EH (cell line): ENCODE measurements at places on chromosomes 11 and 22.
A peak's percentile ranks its signal among the peaks of the same experiment; 100 is the strongest.

GRCh38 chr11:110019675-110020074 lies 73.5 kb upstream of the ZC3H12C start:
- no peak for DNase-seq

DNA sequence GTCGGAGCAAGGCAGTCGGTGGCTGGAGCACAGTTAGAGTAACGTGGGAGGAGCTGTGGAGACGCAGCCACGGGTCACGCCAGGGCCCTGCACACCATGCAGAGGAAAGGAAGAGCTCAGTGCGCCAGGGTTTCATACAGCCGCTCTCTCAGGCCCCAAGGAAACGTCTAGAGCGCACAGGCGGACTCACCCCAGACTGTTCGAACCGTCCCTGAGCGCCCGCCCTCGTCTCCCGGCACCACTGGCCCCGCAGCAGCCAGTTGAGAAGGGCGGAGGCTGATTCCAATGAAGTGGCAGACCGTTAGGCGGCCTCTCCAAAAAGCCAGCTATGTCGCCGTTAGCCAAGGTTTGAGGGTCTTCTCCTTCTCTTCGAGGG lies 483 bp upstream of the HYLS1 start:
- DNase-seq, result peak; percentile 53

DNA sequence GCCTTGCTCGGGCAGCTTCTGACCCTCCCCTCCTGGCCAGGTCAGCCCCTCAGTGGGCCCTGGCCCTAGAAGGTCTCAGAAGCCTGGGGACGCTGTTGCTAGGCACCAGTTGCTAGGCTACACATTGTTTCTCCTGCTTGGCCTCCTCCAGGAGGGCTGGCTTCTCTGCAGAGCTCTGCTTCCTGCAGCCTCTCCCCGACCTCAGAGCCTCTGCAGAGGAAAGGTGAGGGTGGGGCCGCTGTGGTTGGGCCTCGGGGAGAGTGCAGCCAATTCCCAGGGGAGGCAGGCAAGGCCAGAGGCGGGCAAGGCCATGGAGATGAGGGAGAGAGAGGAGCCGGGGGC lies 27.6 kb upstream of the LRRC10B start:
- DNase-seq, result peak; percentile 20

DNA sequence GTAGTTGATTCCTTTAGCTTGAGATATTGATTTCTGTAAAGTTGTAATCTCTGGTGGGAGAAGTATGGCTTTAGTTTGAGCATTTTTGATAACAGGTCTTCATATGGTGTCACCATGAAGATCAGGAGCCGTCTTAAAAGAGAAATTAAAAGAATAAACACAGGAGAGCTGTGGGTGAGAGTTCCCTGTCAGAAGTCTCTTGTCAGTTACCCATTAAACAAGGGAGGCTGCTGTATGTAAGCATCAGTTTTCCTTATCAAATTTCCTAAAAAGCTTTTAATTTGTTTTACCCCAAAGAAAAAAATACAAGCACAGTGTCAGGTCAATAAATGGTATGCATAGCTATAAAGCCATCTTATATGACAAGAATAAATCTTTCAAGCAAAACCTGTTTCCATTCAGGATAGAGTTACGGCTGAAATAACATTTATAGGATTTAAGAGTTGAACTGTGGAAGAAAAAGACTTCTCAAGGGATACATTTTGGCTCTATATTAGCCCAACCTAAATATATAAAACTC lies 767.5 kb downstream of the JRKL start:
- no peak for DNase-seq

- DNase-seq, result no peak
Observed at GRCh38 chr11:118897721-118898310, 14.1 kb downstream of the CXCR5 start.

DNA sequence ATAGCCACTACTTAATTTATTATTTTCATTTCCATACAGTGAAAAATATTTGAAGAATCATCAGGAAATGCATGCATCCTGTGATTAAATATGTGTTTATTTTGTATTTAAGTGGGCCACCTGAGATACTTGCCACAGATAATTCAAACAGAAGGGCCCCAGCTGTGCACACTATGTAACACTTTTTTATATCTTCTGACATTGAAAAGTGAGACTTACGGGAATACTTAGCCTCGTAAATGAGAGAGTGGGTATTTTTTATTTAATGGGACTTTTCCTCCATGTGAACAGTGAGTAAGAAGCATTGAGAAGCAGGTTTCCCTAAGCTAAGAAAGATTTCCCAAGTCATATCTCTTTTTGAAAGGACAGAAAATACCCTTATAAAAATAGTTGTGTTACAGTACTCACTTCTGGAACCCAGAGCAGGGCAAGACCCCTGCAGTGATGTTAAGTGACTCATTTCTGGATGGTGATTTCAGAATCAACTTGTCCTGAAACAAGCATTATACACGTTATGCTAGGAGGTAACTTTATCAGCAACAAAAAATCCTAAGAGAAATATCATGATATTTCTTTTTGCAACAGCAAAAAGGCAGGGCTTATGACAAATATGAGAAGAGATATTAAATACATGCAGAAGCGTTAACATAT lies 478.1 kb upstream of the CHORDC1 start:
- no peak for DNase-seq

- DNase-seq, result no peak
Observed at GRCh38 chr11:83427501-83427900, 141.3 kb upstream of the CCDC90B start.

DNA sequence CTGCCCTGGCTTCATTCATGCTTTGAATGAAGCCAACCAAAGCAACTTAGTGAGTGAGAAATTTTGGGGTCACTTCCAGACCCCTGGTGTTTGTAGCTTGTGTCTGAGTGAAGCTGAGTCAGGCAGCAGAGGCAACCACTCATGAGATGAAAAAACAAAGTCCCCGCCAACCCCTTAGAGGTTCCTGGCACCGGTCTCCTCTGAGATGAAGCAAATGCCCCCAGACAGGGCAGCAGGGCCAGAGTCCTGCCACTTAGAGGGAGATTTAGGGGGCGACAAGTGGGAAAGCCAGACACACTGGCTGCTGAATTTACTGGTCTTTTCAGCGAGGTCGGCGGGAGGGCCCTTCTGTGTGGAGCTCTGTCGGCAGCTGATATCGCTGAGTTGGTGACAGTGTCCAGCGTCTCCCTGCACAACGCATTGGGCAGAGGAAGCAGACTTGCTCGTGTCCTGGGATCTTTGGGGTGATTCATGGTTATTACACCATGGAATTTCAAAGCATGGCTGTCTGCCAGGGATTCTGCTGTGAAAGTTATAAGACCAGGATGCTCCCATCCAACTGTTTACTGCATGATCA lies 482.6 kb downstream of the MIAT start:
- DNase-seq, result peak; percentile 88

DNA sequence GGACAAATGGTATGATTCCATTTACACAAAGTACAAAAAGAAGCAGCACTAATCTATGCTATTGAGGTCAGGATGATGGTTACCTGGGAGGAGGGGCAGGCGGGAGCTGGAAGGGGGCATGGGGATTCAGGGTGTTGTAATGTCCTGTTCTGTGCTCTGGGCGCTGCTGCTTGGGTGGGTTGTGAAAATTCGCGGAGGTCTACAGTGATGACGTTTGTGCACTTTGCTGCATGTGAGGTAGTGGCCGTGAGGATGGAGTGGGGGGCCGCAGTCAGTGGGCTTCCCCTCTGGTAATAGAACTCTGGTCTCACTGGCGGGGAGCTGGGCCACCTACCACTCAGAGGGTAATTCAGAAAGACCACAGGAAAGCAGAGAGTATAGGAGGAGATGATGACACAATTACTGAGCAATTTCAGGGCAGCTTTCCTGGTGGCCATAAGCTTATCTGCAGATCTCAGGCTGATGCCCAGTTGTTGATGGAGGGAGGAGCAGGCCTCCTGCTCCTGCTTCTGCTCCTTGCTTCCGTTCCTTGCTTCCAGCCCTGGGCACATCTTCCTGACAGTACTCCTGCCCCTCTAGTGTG lies 121.5 kb downstream of the CEP164 start:
- DNase-seq, result peak; percentile 30

DNA sequence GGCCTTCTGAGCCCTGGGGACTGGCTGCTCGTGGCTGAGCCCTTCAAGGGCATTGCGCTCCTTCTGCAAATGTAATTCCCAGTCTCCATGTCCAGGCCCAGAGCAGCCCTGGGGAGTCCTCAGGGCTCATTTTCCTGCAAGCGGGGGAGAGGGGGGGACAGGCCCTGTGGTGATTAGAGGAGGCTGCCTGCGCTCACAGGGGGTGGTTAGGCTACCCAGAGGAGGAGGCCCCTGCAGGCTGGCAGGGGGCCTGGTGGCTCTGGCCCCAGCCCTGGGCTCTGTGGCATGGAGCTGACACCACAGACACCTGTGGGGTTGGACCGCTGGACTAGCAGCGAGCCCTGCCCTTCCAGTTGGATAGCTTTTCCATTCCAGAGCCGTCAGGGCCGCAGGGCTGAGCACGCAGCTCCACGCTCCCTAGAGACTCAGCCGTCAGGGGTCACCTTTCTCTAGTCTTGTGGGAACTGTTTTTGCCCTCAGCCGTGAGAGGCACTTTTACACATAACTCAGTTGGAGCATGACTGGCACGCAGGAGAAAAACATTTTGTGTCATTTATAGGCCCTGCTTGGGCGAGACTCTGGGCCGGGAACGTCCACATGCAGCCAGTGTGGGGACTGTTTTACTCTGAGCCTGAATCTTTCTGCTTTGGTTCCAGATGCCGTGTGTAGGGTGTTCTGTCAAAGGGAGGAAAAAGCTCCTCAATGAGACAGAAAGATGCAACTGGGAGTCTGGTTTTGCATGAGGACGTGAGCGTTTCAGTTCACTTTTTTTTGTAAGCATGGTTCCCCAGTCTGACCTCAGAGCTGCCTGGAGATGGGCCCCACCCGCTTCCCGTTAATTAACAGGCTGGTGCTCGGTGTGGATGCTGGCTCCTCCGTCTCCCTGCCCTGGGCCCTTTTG lies 58.1 kb downstream of the LRP5 start:
- DNase-seq, result peak; percentile 33

GRCh38 chr22:46111645-46112306 lies 38.5 kb upstream of the PPARA start:
- peak; percentile 19 for DNase-seq

DNA sequence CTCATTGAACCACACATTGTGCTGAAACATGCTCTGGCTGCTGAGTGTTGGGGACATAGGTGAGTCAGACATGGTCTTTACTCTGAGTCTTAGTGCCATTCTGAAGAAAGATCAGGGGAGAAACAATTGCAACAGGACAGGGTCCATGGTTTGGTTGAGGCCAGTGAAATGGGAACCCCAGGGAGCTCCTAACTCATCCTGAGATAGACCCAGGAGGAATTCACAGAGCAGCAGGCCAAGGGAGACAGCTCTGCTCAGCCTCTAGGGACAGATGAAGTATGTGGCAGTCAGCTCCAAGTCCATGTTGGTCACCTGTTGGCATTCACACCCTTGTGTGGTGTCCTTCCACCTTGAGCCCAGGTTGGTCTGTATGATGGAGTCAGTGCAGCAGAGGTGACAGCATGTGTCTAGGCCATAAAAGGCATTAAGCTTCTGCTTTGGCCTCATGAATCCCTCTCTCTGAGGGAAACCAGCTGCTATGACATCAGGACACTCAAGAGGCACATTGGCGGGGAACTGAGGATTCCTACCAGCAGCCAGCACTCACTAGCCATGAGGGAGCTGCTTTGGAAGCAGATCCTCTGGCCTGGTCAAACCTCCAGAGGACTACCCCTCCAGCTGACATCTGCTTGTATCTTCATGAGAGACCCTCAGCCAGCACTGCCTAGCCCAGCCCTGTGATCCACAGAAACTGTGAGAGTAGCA lies 50.3 kb upstream of the MYEOV start:
- DNase-seq, result no peak

DNA sequence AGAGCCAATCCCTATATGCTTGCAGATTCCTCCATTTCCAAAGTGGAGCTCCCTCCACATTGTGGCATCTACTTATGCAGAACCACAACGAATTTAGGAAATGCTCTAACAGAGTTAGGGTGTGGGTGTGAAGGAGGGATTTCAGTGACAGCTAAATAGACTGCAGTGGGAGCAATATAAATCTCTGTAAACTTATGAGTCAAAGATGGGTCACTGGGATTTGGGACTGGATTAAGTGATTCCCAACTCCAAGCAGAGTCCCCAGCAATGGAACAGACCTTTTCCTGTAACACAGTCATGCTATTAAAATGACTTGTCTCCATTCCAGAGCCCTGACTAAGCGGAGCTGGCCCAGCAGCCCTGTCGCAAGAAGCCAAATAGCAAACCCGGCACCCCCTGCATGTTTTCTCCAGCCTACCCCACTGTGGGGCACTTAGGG lies 36.6 kb downstream of the RPL27A start:
- DNase-seq, result peak; percentile 99

DNA sequence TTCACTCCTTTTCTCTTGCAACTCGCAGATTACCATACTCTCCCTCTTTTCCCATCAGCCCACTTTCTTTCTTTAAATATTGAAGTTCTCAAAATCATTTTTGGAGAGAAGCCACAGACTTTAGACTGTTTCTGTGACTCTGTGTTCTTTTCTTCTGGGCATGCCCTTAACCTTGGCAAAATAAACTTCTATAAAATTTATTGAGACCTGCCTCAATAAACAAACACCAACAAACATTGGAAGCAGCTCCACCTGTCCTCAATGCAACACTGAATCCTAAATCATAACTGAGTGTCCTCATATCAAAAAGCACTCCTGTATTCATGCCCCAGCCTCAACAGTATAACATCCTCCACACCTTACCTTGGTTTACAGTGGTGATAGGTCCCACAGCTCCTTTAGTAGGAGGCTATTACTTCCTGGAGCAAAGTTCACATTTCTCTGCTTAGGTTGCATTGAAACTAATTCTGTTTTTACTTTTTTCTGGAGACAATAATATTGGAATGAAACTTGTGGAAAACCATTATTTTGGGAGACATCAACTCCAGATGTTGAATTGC lies 320.0 kb upstream of the LRRC4C start:
- DNase-seq, result no peak

- DNase-seq, result no peak
Observed at GRCh38 chr11:67820081-67820480, 145.7 kb upstream of the ALDH3B2 start.

- DNase-seq, result peak; percentile 68
Observed at GRCh38 chr11:121722431-121723245, 269.9 kb upstream of the SORL1-AS1 start.

DNA sequence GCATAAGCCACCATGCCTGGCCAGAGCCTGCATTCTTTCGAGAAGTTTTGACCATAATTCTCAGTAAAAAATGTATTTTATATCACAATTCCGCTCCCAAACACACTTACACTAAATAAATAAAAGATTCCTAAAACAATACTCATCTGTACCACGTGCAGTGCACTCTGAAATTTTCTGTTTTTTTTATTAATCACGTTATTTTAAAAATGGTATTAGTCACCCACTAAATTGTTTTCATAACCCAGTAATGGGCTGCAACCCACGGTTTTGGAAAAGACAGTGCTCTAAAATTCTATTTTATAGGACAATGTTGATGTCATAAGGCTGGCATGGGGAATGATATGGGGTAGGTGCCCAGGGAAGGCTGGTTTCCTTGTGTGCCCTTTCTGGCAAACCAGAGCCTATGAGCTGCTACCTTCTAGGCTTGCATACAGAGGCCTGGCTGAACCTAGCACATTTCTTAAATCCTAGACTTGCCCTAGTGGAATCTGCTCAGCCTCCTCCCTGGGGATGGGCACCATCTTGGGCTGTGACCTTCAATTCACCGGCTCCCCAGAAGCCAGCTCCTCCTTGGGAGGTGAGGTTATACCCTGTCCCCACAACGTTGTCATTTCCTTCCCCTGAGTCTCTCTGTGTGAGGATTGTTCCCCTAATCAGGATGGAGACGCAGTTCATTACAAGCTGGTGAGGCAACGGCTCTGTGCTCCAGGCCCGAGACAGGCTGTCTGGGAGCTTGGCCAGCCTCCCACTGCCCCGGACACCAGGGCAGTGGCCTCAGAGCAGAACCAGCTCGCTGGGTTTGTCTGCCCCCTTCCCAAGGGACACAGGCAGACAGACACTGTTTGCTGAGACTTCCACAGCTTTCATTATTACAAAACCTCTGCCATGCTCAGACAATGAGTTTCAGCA lies 116.5 kb upstream of the NAV2 start:
- DNase-seq, result peak; percentile 95
